Left hindlimb (tissue), 1 donor: ENCODE measurements at places on chromosomes 4 and X.

DNA sequence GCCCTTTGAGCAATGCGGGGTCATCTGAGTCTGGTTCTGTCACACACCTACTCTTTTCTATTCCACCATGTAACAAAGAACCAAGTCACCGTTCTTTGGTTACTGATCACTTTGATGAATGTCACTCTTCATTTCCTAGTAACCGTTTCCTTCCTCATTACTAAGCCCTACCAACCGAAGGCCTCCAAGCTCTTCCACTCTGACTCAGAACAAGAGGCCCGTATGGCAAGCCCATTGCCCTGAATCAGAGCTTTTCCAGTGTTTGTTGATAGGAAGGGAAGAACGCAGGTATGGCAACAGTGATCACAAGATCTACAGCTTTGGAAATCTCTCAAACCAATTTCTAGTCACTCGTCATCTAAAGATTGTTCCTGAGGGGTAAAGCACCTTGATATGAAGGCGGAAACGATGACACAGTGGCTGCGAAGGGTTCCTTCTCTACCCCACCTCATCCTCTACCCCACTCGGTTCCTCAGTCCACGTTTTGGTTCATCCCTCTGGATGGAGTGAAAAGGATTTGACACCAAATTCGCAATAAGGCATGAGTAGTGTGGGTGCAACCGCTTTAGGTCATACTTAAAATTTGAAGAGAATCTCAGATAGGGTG, 28.0 kb upstream of the CD40LG start:
- DNase-seq, result no peak

GRCh38 chrX:19683817-19684216, 168.5 kb upstream of the MAP3K15 start:
- DNase-seq, result no peak

DNA sequence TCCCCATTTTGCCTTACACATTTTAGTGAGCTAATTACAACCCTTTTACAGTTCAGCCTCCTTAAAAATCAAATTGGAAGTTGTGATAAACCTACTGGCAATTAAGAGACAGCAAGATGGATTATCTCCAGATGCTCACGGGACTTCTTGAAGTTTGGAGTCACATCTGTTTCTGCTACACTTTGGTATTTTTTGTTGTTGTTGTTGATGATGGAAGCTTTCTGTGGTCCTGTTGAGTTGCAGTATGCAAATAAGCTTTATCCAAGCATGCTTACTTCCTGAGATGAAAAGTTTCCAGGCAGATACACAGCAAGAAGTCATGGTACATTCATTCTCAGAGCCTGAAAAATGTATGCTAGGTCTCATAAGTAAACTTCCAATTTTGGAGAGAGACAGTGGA, 670.0 kb upstream of the AMOT start:
- DNase-seq, result no peak

- no peak for DNase-seq
Observed at GRCh38 chr4:54032558-54033135, 31.8 kb downstream of the CHIC2 start.

- no peak for DNase-seq
Observed at GRCh38 chrX:113741744-113742143, 842.1 kb upstream of the HTR2C start.

DNA sequence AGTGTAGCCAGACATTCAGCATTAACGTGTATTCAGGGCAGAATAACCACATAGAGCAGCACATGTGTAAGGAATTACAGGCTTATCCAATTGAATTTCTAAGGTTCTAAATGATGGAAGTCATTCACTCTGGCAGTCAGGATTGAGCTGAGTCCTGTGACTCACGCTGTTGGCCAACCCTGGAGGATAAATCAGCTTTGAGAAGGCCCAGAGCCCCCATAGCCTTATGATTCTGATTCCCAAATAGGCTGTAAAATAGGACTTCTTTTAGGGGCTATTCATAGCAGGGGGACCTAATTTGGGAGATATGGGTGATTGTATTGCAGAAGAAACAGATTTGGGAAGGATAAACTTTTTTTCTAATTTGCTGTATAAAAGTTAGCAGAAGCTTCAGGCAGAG, 8.1 kb upstream of the HPF1 start:
- DNase-seq, result no peak

DNA sequence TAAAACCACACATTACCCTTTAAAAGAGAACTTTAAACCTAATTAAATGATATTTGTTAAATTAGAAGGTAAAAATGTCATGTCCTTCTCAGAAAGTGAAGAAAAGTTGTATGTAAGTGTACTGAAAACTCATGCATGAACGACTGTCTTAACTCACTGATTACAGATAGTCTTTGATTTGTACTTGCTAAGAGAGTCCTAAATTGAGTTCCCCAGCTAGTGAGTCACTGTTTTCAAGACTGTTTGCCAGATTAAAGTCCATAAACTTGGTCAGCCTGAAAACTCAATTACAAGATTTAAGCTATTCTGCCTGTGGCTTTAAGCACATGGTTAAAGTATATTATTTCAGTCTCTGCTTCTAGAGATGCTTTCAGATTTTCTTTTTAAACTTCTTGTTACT, 124.9 kb upstream of the ZCCHC13 start:
- no peak for DNase-seq

- no peak for DNase-seq
Observed at GRCh38 chr4:108301545-108302251, 133.0 kb upstream of the LEF1 start.

- no peak for DNase-seq
Observed at GRCh38 chr4:61473306-61473705, 273.2 kb downstream of the ADGRL3 start.

DNA sequence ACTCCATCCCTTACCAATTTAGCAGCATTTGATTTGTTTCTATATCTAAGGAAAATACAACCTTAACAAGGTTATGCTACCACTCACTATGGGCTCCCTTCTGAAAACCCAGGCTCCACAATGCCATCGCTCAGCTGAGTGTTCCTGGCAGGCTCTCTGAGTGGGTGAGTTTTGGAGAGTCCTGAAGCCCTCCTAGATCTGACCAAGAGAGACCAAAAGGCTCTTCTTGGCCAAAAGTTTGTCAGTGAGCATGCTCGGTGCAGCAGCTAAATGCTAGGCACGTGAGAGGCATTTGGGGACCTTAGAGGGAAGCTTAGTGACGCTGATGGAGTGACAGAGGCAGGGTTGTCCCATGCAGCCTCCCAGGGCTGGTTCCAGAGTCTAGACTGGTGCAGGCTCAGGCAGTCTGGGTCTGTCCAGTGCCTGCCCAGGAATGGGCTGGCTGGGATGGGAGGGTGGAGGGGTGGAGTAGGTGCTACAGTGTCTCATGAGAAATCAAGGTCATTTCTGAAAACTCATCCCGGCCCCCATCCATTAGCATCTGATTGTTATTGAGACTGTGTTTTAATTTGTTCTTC, 346.8 kb downstream of the NR3C2 start:
- no peak for DNase-seq

DNA sequence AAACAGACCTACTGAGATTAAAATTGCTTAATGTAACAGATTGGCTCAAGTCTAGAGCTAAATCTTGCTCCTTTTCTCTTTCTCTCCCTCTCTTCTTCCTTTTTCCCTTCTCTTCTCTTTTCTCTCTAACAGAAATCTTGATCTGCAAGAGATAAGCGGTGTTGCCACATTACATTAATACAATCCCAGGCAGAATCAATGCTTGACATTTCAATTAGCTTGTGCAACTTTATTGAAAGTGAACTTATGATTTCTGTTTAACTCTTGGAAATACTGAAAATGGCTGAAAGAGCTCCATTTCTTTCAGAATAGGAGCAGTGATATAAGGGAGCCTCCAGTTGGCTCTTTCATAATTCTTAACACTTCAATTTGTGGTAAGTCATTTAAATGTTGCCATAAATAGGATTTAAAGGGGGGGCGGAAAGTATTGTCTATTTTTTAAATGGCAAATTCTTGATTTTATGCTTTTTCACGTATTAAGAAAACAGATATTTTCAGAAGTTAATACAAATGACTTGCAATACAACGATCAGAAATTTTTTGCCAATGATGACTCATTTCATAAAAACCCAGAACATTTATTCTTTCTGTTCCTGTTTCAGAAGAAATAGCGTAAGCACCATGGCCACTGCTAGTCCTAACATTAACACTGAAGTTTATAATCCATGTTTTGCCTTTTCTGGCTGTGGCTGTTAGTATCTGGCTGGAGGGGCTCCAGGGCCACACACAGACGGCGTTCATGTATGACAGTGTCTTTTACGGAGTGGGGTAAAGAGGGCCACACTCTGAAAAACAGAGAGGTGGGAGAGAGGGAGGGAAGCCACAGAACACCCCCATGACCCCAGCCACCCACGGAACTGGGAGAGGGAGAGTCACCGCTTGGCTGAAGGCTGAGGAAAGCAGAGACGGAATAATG, 115.7 kb upstream of the FAT1 start:
- peak; percentile 36 for DNase-seq

DNA sequence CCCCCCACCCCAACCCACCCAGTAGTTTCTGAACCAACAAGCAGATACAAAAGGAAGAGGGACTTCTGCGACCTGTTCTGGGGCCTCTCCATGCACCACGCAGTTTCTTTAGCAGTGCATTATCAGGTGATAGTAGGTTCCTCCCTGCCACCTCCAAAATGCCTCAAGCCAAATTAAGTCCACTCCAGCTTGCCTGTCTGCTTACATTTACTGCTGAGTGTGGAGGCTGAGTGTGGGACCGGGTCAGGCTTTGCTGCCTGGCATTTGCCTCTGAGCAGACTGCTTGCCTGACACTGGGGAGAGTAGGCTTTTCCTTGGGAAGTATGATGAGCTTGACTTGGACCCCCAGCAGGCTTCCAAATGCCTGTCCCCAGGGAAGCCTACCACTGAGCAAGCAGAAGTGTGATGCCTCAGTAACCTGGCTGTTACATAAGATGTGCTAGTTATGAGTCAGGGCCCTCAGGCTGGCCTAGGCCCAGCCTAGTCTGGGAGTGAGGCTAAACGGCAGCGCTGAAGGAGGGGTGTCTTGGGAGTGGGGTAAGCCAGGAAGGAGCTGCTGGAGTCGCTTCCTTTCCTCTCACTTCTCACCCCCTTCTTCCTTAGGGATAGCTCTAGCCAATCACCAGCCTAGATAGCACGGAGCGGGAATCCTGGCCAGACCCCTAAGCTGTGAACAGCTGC, 9.0 kb downstream of the TSC22D3 start:
- no peak for DNase-seq

DNA sequence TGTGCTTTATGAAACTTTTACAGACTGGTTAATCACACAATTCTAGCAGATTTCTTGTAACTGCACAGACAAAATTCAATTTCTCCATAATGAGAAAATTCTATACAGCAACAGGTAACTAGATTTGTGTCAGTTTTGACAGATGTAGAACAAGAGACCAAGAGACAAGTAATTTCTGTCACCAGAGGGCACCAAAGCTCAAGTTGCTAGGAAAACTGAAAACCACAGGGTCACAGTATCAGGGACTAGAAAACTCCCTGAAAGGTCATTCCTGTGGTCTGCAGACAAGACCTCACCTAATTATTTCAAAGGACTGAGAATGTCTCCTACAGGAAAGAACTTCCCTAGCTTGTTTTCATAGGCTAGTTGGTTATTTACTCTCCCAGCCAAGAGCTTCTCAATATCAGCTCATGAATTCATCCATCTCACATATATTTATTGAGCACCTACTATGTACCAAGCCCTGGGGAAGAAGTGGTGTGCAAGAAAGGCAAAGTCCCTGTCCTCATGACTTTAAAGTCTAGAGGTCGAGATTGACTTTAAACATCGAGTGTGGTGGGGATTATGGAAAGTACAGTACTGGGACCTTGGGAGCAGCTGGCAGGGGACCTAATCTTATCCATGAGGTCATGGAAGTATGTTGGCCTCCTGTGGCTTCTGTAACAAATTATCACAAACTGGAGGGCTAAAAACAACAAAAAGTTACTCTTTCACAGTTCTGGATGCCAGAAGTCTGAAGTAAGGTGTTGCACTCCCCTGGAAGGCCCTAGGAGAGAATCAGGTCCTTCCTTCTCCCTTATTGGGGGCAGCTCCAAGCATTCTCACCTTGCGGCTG, 47.8 kb upstream of the SETD7 start:
- DNase-seq, result no peak

DNA sequence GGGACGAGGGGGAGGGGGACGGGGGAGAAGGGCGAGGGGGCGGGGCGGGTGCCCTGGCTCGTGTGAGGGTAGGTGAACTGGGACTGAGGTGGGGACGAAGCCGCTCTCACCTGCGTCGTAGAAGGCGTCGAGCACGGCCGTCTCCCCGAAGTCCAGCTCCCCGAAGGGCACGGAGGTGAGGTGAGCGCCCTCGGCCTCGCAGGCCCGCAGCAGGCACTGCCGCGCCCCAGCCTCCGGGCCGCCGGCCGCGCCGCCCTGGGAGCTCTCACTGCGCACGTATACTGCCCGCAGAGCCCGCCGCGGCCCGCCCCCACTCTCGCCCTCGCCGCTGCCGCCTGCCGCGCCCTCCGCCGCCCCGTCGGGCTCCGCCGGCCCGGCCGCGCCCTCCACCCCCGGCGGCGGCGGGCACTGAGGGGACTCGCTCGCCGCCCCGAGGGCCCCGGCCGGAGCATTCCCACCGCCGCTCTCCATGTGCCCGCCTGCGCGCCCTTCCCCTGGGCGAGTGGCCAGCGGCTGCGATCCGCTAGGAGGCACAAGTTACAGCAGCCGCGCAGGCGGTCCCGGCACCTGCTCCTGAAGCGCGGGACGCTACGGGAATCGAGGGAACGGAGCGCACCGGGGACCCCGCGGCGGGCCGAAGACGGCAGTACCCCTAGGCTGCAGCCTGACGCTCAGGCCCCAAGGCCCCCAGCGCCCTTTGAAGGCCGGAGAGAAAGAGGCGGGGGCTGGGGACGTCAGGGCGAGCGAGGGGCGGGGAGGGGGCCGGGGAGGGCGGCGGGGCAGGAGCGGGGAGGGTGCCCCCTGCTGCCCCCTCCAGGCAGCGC, at the start of gene MAP3K15:
Gene MAP3K15, minus strand, starts transcription at position 718 of the 824 bp plus-strand sequence. Its CDS starts 247 bp downstream, at position 471.
- DNase-seq, result peak; percentile 33

- no peak for DNase-seq
Observed at GRCh38 chrX:53422861-53423306, at the start of gene RIBC1. Gene RIBC1, plus strand, starts transcription at chrX:53422873. Its CDS starts 3,404 bp downstream, at chrX:53426277.

DNA sequence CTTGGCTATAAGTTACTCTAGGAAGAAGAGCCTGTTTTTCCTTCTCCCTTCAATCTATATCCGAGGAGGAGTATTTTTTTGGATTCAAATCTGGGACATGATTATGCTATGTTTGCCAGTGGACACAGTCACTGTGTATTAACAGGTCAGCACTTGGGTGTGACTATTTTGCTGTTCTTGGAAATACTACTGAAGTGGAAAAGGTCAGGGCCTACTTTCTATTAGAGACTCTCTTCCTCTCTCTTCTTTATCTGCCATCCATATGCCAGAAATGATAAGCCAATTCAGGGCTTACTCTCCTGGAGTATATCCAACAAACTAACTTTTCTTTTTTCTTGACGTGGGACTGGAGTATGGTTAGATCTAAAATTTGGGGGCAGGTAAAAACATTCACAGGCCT, 40.5 kb downstream of the MID1IP1 start:
- DNase-seq, result no peak

DNA sequence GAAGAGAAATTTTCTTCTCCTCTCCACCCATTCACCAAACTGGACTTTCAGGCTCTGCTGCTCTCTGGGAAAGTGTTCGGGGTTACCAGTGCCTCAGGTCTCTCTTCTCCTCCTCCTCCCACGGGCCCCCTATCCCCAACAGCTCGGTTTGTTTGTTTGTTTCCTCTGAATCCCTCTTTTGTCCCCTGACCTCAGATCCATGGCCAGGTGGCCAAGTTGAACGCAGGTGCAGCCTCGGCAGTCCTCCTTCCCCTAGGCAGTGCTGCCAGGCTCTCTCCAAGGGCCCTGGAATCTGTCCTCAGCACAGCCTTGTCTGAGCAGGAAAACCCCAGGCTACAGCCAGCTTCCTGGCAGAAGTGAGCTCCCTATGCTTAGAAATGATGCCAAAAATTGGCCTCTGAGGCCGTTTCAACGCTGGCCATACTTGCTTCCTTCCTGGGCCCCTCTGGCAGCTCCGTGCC, 60.0 kb downstream of the FHDC1 start:
- DNase-seq, result no peak

- DNase-seq, result peak; percentile 53
Observed at GRCh38 chrX:54182194-54182863, 725 bp downstream of the FAM120C start.
